PC-9 (cell line): ENCODE measurements at places on chromosomes 1 and 21.

- 0 out of 2 replicates have a peak overlapping the region, but pooled peaks have one; percentile 3 for H3K27ac ChIP-seq
- no peak for DNase-seq
Measured at GRCh38 chr1:204323887-204324286, 35.8 kb downstream of the PLEKHA6 start.

GRCh38 chr1:226135059-226135651 lies 51.4 kb downstream of the ACBD3 start:
- no peaks in the 10 kb centered on the region for H3K27me3 ChIP-seq
- no peak overlapping the region for H3K4me3 ChIP-seq
- peaks cover 15% of the 10 kb centered on the region for H3K4me1 ChIP-seq
- no peak for DNase-seq
- no peaks in the 10 kb centered on the region for H3K36me3 ChIP-seq
- H3K27ac ChIP-seq, result no peak overlapping the region

DNA sequence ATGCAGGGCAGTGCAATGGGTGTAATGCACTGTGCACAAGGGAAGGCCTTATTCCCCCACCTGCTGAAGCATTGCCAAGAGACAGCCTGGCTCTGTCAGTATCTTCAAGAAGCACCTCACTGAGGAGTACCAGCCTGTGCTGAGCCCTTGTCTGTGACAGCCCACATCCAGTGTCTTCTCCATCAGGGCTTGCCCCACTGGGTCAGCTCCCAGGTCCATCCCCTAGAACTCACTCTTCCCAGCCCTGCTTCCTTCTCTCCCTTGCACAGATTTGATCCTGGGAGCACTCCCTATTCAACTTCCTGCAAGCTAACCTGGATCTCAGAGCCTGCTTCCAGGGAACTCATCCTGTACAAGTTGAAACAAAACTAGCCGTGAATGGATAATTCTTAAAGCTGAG lies 33.6 kb upstream of the IFNGR2 start:
- H3K4me1 ChIP-seq, result peaks cover 13% of the 10 kb centered on the region
- DNase-seq, result no peak
- no peaks in the 10 kb centered on the region for H3K36me3 ChIP-seq
- H3K27ac ChIP-seq, result no peak overlapping the region
- no peaks in the 10 kb centered on the region for H3K27me3 ChIP-seq

DNA sequence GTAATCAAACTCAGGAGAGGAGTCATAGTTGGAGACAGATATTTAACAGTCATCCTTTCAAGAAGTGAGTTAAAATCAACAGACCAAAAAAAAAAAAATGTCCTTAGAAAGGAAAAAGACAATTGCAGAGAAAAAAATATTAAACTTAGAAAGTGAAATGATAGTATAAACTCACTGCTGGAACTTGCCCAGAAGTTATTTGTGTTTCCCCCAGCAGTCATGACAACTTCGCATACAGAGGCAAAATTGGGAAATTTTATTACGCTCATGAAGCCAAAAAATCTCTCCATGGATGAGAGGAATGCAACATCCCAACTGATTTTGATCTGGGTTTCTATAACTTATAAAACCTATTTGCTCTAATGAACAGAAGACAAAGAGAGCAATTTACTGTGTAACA lies 198.2 kb downstream of the LRRC7 start:
- H3K4me1 ChIP-seq, result no peaks in the 10 kb centered on the region
- no peak for DNase-seq
- H3K27ac ChIP-seq, result no peak overlapping the region
- H3K36me3 ChIP-seq, result no peaks in the 10 kb centered on the region
- H3K27me3 ChIP-seq, result no peaks in the 10 kb centered on the region

- no peak overlapping the region for H3K27ac ChIP-seq
- no peak overlapping the region for H3K4me3 ChIP-seq
- no peaks in the 10 kb centered on the region for H3K4me1 ChIP-seq
Measured at GRCh38 chr21:26849428-26850115, 4.4 kb upstream of the ADAMTS1 start.

GRCh38 chr1:55476445-55477015 lies 261.4 kb upstream of the USP24 start:
- H3K4me1 ChIP-seq, result peaks cover 26% of the 10 kb centered on the region
- H3K27me3 ChIP-seq, result no peaks in the 10 kb centered on the region
- no peaks in the 10 kb centered on the region for H3K36me3 ChIP-seq
- no peak for DNase-seq
- no peak overlapping the region for H3K27ac ChIP-seq

- no peak overlapping the region for H3K4me3 ChIP-seq
- no peak overlapping the region for H3K27ac ChIP-seq
- H3K27me3 ChIP-seq, result no peaks in the 10 kb centered on the region
- DNase-seq, result no peak
Measured at GRCh38 chr1:42130061-42130660, 23.0 kb upstream of the GUCA2B start.

- no peaks in the 10 kb centered on the region for H3K36me3 ChIP-seq
- peaks cover 32% of the 10 kb centered on the region; the same call in 1 of the 2 replicates for H3K27me3 ChIP-seq
- no peaks in the 10 kb centered on the region; the same call in 1 of the 2 replicates for H3K4me1 ChIP-seq
Measured at GRCh38 chr21:32414579-32415358, 2.3 kb downstream of the EVA1C start.

- H3K36me3 ChIP-seq, result no peaks in the 10 kb centered on the region
- DNase-seq, result no peak
- no peaks in the 10 kb centered on the region for H3K4me1 ChIP-seq
- no peak overlapping the region for H3K27ac ChIP-seq
- H3K4me3 ChIP-seq, result no peak overlapping the region
Measured at GRCh38 chr1:184576822-184577221, 177.8 kb downstream of the EDEM3 start.

DNA sequence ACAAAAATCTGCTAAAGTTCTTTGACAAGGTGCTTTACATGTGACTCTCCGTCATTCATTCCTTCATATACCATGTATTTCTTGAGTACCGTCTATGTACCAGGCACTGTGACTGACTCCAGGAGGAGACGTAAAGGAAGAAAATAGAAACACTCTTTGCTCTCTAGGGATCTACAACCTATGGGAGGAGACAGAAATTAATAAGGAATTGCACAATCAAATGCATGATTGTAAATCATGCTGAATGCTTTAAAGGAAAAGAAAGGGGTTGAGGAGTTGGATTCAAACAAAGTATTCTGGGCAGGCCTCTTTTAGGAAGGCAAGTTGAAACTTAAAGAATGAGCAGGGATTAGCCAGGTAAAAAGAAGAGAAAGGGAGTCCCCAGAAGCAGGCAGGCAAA lies 239.1 kb upstream of the FGGY start:
- DNase-seq, result no peak
- H3K4me3 ChIP-seq, result no peak overlapping the region
- H3K27ac ChIP-seq, result no peak overlapping the region
- no peaks in the 10 kb centered on the region for H3K36me3 ChIP-seq

DNA sequence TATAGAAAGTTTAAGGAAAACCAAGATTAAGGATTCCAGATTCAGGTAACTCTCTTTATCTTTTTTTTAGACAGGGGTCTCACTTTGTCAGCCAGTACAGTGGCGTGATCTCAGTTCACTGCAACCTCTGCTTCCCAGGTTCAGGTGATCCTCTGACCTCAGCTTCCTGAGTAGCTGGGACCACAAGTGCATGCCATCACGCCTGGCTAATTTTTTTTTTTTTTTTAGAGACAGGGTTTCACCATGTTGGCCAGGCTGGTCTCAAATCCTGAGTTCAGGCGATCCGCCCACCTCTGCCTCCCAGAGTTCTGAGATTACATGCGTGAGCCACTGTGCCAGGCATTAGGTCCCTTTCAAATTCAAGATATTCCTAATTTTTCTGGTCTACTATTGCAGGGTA lies 15.9 kb downstream of the LZIC start:
- H3K4me3 ChIP-seq, result no peak overlapping the region
- no peak overlapping the region for H3K27ac ChIP-seq
- DNase-seq, result no peak
- H3K27me3 ChIP-seq, result no peaks in the 10 kb centered on the region

GRCh38 chr1:5896706-5897660 lies 95.2 kb downstream of the NPHP4 start:
- no peaks in the 10 kb centered on the region for H3K27me3 ChIP-seq
- no peak for DNase-seq
- H3K36me3 ChIP-seq, result no peaks in the 10 kb centered on the region
- no peak overlapping the region for H3K4me3 ChIP-seq

DNA sequence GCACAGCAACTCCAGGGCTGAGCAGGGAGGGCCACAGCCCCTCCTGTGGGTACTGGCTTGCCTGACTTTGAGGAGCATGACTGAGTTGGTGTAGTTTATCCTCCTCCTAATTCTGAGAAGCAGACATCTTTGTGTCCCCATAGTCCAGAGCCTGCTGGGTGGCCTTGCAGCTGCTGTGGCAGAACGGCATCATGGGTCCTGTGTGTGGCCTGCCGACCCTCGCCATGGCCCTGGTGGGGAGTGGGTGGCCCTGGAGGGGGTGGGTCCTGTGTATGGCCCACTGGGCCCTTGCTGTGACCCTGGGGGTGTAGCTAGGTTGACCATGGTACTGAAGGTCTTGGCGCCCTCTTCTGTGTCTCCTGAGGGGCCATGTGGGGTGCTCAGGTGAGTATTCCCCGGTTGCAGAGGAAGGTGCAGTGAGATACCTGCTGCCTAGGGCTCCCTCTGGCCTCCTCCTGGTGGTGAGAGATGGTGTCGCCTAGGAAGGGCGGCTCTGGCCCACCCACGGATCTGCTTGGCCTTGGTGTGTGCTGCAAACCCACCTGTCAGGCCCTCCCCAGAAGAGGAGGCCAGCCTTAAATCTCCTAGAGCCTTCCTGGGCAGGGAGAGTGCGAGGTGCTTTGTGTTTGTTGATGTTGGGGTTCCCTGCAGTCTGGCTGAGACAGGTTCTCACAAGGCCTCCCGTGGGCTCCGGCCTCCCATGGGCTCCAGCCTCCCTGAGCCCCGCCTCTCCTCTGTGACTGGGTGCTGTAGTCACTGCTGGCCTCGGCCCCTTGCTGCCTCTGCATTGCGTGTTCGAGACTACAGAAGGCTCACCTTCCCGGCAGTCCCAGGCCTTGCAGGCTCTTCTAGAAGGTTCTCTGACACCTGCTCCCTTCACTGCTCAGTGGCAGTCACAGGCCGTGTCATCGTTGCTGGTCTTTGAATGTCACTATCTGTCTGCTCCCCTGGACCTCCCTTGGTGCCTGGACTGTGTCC lies 7.8 kb downstream of the SNAP47 start:
- no peak for DNase-seq
- H3K4me3 ChIP-seq, result no peak overlapping the region
- H3K27me3 ChIP-seq, result no peaks in the 10 kb centered on the region
- H3K36me3 ChIP-seq, result no peaks in the 10 kb centered on the region

GRCh38 chr1:182611787-182612186 lies 7.6 kb upstream of the RGS16 start:
- H3K36me3 ChIP-seq, result no peaks in the 10 kb centered on the region
- H3K4me3 ChIP-seq, result no peak overlapping the region
- no peaks in the 10 kb centered on the region for H3K27me3 ChIP-seq

DNA sequence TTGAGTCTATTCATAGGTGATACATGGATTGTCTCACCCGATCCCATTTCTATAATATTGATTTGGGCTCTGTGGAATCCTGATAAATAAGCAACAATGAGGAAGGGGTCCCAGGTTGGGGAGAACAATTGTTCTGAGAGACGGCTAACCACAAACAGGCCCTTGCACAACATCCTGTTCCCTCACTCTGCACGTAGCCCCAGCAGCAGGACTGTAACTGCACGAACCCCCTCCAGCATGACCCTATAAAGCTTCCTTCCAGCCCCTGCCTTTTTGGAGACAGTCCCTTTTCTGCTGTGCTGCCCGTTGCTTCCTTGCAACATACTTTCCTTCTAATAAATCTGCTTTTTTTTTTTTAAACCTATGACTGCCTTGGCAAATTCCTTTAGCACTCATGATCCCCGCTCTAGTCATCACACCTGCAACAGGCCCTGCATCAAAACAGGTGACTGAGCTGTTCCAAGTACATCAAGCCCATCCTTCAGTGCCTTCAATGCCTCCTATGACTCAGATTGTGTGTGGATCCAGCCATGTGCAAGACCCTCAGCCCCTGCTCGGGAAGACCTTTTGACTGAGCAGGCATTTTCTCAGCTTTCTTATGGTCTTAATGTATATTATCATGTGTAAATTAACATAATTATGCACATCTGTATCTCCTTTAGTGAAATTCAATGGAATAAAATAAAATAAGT lies 63.7 kb upstream of the B3GALNT2 start:
- no peaks in the 10 kb centered on the region for H3K4me1 ChIP-seq
- H3K27ac ChIP-seq, result no peak overlapping the region
- H3K4me3 ChIP-seq, result no peak overlapping the region

GRCh38 chr1:211741788-211742187 lies 66.4 kb upstream of the NEK2 start:
- no peak overlapping the region for H3K27ac ChIP-seq
- H3K36me3 ChIP-seq, result no peaks in the 10 kb centered on the region
- H3K4me3 ChIP-seq, result no peak overlapping the region

- H3K36me3 ChIP-seq, result no peaks in the 10 kb centered on the region
- H3K4me3 ChIP-seq, result no peak overlapping the region
- H3K4me1 ChIP-seq, result no peaks in the 10 kb centered on the region
- DNase-seq, result peak; percentile 48
Measured at GRCh38 chr1:239951511-239952140, 140.1 kb upstream of the FMN2 start.

- H3K27ac ChIP-seq, result peak overlapping the region; percentile 96
- no peaks in the 10 kb centered on the region for H3K27me3 ChIP-seq
- H3K4me3 ChIP-seq, result peak overlapping the region; percentile 13; the same call in 1 of the 2 replicates
- DNase-seq, result no peak
Measured at GRCh38 chr1:204102029-204102611, 29.2 kb downstream of the SOX13 start.
